Epithelial cell of esophagus (primary cell): ENCODE measurements at places on chromosomes 5 and 9.
A peak's percentile ranks its signal among the peaks of the same experiment; 100 is the strongest.

- no peak for DNase-seq
Observed at GRCh38 chr5:1416856-1417469, 28.3 kb downstream of the SLC6A3 start.

DNA sequence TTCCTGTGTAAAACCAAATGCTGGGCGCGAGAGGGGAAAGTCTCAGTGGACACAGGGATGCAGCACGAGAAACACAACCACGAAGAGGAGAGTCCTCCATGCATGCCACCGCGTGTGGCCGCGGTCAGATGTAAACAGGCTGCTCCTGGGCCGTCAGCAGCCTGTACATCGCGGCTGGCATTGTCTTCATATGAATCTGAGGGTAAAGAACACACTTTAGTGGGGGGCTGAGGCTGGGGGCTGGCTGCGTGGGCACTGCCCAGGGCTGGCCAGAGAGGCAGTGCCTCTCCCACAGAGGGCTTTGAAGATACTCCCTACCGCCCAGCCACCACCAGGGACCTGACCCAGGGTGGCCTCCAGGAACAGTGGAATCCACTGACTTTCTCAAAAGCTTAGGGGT is 106.2 kb downstream of the ENTREP1 start:
- DNase-seq: no peak

DNA sequence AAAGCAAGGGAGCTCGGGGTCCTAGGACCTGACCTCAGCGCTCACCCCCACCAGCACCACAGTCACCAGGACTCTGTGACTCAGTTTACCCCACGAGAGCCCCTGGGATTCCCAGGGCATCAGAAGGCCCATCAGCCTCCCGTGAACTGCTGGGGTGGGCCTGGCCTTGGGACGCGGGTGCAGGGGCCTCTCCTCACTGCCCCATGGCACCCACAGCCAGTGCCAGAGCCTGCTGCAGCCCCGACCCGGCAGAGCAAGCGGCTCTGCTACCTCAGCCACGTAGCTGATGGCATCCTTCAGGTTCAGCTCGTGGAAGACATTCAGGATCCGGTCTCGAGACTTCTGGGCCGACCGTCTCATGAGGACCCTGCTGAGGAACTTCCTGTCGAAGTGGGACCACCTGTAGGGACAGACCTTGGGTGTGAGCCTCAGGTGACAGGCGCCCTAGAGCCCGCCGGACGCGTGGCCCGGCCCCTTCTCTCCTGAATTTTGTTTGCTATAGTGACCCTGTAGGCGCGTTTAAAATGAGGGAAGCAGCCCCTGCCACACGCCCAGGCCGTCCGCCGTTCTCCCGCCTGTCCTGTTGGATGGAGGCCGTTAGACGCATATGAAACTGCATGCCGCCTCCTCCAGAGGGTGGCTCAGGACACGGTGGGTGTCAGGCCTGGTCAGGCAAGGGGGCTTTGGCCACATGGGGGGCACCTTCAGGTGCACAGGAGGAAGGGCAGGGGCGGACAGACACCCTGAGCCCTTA is 36.8 kb downstream of the EXOC3 start:
- no peak for DNase-seq

- no peak for DNase-seq
Observed at GRCh38 chr5:459562-460272, 16.7 kb downstream of the EXOC3 start.

GRCh38 chr9:84697509-84698114 is 28.1 kb downstream of the NTRK2 start:
- DNase-seq: peak; percentile 72

GRCh38 chr5:24208686-24209106 is 436.1 kb downstream of the CDH10 start:
- no peak for DNase-seq

DNA sequence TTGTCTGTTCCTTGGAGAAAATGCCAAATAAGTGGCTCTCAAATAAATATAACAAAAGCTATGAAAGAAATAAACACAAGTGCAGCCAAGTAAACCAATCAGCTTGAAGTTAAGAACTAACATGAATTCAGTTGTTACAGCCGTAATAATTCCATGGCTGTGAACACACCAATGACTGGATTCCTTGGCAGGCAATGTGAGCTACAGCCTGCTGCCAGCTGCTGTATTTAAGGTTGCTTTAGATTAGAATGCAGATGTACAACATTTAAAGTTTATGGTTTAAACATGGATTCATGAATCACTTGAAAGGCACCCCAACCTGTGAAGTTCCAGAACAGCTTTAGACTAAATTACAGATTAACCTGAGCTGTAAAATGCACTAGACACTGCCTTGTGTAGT is 626.4 kb upstream of the SEMA6A start:
- DNase-seq: no peak

DNA sequence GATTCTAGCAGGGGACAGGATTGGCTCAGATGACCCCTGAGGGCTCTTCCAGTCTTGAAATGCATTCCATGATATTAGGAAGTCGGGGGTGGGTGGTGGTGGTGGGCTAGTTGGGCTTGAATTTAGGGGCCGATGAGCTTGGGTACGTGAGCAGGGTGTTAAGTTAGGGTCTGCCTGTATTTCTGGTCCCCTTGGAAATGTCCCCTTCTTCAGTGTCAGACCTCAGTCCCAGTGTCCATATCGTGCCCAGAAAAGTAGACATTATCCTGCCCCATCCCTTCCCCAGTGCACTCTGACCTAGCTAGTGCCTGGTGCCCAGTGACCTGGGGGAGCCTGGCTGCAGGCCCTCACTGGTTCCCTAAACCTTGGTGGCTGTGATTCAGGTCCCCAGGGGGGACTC is 2.9 kb upstream of the MYOZ3 start:
- DNase-seq: no peak

GRCh38 chr5:141651728-141652105 is 499 bp upstream of the FCHSD1 start:
- peak; percentile 49 for DNase-seq

DNA sequence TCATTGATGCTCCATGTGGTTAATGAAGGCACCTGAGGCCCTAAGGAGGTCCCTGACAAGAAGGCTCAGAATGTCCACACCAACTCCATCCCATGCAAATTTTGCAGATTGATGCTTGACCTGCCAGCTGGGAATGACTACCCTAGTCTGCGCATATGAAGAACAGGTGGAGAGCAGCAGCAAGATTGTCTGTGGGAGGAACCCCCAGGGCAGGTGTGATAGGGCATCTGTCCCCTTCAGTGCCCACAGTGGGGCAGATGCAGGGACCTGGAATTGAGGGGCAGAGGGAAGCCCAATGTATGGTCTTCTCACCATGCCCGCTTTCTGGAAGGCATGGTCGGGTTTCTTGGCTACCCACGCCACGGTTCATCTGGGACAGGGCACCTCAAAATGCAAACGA is 79.6 kb downstream of the MACROH2A1 start:
- DNase-seq: no peak

DNA sequence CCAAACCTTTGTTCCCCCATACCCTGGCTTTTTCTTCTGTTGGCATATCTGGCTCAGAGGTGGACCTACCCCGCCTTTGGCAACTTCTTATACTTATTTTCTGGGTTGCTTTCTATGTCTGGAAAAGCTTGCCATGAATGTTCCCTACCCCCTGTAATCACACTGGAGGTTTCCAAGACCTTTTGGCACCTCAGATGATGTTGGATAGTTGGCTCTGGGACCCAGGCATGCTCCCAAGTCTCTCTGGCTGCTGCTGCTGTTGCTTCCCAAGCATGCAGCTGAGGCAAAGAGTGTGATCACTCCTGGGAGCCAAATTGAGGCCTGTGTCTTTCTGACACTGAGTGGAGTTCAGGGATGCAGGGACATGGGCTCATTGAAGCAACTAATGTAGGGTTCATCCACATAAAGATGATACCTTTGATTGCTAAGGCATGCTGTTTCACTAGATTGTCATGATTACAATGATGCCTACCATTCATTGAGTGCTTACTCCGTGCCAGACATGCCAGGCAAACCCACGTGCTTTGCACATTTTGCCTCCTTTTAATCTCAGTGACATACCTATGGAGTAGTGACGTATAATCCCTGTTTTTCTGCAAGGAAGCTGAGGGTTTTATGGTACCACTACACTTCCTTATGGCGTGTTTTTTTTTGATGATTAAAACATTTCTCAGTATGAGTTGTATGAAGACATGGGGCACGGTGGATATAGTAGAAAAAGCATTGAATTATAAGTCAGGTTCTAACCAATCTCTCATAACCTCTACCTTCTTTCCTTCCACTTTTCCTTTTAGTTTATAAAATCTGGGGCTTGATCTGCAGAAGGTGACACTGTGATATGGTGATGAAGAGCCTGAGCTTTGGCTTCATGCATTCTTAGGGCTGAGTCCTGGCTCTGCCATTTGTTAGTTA is 73.1 kb downstream of the ARHGAP26 start:
- no peak for DNase-seq

GRCh38 chr5:180607861-180608571 is 16.7 kb upstream of the SCGB3A1 start:
- DNase-seq: no peak
